ENCODE measurements at places on chromosomes 16 and 17. TPM values are rescaled to one million over a fixed set of nuclear protein-coding genes. Genes with fewer than 3 reads are reported as not detected.

GRCh38 chr16:65658349-65658748 lies 536.5 kb upstream of the CDH11 start:
- no peak for DNase-seq

- no peak for DNase-seq
Observed at GRCh38 chr17:6233856-6234255, 163.7 kb downstream of the WSCD1 start.

DNA sequence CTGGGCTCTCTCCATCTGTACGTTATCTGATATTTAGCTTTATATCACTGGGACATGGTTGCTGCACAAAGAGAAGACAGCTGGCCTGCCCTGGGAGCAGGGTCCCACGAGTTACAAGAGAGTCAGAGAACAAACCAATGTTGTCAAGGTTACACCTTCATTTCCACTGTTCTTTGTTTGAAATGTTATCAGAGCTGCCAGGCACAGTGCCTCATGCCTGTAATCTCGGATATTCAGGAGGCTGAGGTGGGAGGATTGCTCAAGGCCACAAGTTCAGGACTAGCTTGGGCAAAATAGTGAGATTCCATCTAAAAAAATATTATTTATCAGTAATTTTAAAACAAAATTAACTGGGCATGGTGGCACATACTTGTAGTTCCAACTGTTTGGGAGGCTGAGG lies 34.6 kb downstream of the ATP6V0A1 start:
- DNase-seq = no peak

Gene TMEM235
- polyA plus RNA-seq = not detected

DNA sequence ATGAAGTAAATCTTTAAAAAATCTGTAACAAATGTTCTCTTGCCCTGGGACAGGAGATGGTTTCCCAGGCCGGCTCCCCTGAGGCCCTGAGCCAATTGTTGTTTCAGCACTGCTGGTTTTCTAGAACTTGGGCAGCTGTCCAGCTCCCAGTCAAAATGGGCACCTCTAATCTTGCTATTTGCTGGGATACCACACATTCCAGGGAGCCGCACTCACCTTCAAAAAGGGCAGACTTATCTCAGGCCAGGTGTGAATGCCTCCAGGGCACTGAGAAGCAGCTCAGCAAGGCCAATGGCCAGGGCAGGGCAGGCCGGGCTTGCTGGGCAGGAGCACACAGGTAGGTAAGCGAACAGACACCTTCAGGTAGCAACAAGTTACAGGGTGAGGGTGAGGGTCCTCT lies 24.4 kb downstream of the TRIM16 start:
- DNase-seq = no peak

GRCh38 chr17:29931231-29931932 lies 1.4 kb upstream of the SSH2 start:
- DNase-seq = peak; percentile 77

Measured in naive thymus-derived CD4-positive, alpha-beta T cell (primary cell).